ENCODE measurements at places on chromosomes 13 and 19. TPM values are rescaled to one million over a fixed set of nuclear protein-coding genes. Genes with fewer than 3 reads are reported as not detected.
A peak's percentile ranks its signal among the peaks of the same experiment; 100 is the strongest.

- DNase-seq: no peak
Observed at GRCh38 chr19:47437500-47437899, 18.2 kb upstream of the MEIS3 start.

GRCh38 chr19:50861010-50861409 is 6.3 kb downstream of the KLK3 start:
- DNase-seq: no peak

GRCh38 chr13:97879646-97880310 is 73.7 kb upstream of the IPO5 start:
- peak; percentile 78 for DNase-seq

DNA sequence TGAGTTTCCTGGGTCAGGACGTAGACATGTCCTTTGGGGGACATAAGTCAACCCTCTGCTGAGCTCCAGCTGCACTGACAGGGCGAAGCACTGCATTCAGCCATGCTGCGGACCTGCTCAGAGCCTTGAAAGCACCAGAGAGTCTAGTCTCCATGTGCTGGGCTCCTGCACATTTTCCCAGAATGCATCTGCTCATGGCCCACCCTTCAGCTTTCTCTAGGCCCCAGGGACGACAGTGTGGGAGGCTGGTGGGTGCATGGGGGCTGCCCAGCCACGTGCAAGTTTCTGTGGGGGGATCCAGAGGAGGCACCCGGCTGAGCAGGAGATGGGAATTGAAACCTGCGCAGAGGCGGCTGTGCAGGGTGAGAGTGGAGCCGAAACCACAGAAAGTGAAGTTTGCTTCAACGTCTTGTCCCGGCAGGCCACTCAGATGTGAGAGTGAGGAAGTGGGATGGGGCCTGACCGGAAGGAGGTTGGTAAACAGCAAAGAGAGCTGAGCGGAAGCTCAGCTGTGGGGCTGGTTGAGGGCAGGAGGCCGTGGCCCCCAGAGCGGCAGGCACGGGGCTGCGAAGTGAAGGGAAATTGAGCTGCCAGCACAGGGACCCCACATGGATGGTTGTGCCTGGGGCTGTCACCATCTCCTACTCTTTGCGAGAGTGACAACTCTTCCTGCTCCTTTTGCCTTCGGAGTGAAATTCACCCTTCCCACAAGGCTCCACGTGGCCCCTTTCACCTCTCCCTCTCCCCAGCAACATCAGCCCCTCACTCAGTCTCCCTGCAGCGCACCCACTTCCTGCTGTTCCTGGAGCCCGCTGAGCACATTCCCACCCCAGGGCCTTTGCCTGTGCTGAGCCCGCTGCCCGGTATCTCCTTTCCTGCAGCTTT is 11.8 kb downstream of the PGLS start:
- DNase-seq: no peak

DNA sequence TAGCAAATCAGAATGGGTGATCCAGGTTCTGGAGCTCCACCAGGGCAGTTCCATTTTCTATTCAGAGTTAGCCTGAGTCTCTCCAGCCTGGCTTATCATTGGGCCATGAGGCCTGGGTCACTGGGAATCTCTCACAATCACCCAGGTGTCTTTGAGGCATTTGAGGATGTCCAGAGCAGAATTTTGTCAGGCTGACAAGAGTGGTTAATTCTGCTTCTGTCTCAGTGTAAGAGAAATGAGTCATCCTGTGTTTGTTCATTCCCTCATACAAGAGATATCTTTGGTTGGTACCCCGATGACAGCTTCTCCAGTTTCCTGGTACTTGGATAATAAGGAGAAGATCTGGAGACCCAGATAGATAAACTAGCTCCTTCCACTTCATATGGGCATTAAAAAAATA is 10.4 kb downstream of the ZNF93 start:
- no peak for DNase-seq

The MBD3L1 gene
- polyA plus RNA-seq: not detected

The CEACAM20 gene
- polyA plus RNA-seq: not detected

The FPR3 gene
- polyA plus RNA-seq: not detected

The MRPL54 gene
- 36.9 TPM for polyA plus RNA-seq
